Mesothelial cell of epicardium (in vitro differentiated cells): ENCODE measurements at places on chromosomes 11 and 22. TPM values are rescaled to one million over a fixed set of nuclear protein-coding genes. Genes with fewer than 3 reads are reported as not detected.

The PRAME gene
- total RNA-seq: not detected in 3 replicates

GRCh38 chr11:9740202-9740883 is 76.5 kb downstream of the SWAP70 start:
- H3K36me3 ChIP-seq: peaks cover 40% of the 10 kb centered on the region
- H3K4me3 ChIP-seq: no peak overlapping the region
- H3K4me1 ChIP-seq: peaks cover 37% of the 10 kb centered on the region
- DNase-seq: no peak

GRCh38 chr22:26041931-26042330 is 127.3 kb upstream of the SEZ6L start:
- no peaks in the 10 kb centered on the region for H3K36me3 ChIP-seq
- H3K27ac ChIP-seq: no peak overlapping the region
- DNase-seq: no peak
- no peaks in the 10 kb centered on the region for H3K4me1 ChIP-seq

DNA sequence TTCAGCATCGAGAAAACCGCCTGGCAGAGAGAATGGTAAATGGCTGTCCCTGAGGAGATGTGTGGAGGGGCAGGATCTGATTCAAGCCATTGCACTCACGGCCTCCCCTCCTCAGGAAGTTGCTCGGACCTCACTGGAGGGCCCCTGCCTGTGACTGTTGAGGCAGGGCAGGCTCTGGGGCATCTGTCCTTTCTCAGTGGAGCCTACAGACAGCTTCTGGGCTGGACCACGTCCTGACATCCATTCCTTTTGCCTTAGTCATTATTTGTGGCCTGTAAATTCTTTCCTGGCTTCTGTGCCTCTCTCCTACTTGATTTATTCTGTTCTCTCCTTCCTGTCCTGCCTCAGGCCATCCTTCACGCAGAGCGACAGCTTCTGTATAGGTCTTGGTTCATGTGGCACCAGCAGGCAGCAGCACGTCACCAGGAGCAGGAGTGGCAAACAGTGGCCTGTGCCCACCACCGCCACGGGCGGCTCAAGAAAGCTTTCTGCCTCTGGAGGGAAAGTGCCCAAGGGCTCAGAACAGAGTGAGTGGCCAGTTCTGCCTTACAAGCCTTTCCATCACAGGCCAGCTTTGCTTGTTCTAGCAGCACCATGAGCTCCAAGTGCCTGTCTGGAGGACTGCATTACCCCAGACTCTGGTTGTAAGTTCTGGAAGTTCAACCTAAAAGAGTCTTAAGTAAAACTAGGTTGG is 59.6 kb downstream of the PISD start:
- H3K27me3 ChIP-seq: no peaks in the 10 kb centered on the region
- H3K4me1 ChIP-seq: peaks cover 9% of the 10 kb centered on the region
- H3K4me3 ChIP-seq: no peak overlapping the region
- peaks cover 1% of the 10 kb centered on the region for H3K36me3 ChIP-seq
- no peak for DNase-seq

The ZNF74 gene
- total RNA-seq: 36.8 to 38.3 TPM (median 38.1 TPM) in 3 replicates

- H3K27me3 ChIP-seq: peaks cover 27% of the 10 kb centered on the region
- H3K4me3 ChIP-seq: no peak overlapping the region
- H3K36me3 ChIP-seq: no peaks in the 10 kb centered on the region
- DNase-seq: no peak
- no peak overlapping the region for H3K27ac ChIP-seq
Measured at GRCh38 chr11:95055283-95055897, 6.2 kb downstream of the KDM4F start.

DNA sequence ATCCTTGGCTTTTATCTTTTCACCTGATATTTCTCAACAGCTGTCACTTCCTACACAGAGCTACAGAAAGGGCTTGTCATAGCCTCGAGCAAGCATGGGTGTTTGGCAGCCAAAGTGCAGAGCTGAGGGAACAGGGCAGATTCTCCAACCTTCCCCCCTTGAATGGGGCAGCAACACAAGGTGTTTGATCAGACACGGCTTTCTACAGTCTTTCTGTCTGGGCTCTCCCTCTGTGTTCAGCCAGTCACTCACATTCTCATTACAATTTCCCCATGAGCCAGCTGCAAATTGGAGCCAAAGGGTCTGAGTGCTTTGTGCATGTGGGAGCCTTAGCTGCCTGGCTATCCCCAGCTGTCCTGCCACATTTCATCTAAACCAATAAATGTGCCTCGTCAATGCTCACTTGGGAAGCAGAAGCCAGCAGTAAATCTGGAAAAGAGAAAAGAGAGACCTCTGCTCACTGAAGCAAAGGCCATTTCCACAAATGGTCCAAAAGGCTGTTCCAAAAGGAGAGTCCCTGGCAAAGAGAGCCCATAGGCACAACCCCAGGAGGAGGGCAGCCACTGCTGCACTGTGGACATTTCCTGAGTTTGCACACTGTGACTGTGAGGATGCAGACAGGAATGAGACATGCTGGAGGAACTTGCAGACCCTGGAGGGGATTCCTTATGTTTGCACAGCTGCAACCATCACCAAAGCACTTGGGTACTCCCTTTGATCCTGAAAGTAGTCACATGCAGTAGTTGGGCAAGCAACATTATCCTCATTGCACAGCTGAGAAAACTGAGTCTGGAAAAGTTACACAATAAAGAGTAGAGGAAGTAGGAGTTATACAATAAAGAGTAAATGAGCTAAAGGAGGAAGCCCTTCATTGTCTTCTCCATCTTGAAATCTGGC is 186.8 kb downstream of the FAM181B start:
- no peaks in the 10 kb centered on the region for H3K36me3 ChIP-seq
- peaks cover 17% of the 10 kb centered on the region for H3K4me1 ChIP-seq
- H3K27ac ChIP-seq: peak overlapping the region; percentile 3
- no peaks in the 10 kb centered on the region for H3K27me3 ChIP-seq
- DNase-seq: no peak

The CDCA5 gene
- total RNA-seq: 16.4 to 17.0 TPM (median 16.5 TPM) in 3 replicates

DNA sequence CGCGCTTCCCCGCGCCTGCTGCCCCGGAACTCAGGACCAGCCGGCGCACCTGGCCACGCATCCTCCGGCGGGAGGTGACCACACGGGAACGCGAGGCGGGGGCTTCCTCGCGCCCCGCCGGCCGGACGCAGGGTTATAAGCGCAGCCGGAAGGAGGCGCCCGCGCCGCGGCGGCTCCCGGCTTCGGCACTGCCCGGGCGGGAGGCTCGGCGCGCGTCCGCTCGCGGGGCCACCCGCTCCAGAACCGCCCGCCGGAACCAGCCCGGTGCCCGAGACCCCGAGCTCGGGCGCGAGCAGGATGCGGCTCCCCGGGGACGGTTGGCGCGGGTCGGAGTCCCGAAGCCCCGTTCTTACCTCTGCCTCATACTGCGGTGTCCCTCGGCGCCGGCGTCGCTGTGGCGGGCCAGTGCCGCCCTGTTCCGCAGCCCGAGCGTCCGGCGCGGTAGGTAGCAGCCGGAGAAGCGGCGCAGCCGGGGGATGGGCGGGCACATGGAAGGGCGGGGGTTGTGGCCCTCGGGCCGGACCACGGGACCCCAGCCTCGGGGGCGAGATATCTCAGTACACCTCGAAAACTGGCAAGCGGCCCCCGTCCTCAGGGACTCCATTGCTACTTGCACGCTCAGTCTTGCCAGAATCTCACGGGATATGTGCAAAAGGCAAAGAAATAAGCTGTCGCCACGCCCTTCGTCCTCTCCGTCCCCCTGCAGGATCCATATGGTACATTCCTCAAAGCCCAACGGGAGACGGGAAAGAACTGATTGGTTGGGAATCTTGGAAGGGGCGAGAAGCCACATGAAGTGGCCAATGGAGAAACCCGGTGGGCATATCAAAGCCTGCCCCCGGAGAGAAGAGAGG is 23.1 kb downstream of the MICAL3 start:
- peak overlapping the region; percentile 99 for H3K27ac ChIP-seq
- peak; percentile 87 for DNase-seq
- no peaks in the 10 kb centered on the region for H3K27me3 ChIP-seq
- H3K4me3 ChIP-seq: peak overlapping the region; percentile 86

The BCO2 gene
- 38.2 to 43.4 TPM (median 38.9 TPM) in 3 replicates for total RNA-seq

The MPEG1 gene
- total RNA-seq: not detected in 3 replicates
